RPMI8226 (cell line): ENCODE measurements at places on chromosomes 2 and 18.

DNA sequence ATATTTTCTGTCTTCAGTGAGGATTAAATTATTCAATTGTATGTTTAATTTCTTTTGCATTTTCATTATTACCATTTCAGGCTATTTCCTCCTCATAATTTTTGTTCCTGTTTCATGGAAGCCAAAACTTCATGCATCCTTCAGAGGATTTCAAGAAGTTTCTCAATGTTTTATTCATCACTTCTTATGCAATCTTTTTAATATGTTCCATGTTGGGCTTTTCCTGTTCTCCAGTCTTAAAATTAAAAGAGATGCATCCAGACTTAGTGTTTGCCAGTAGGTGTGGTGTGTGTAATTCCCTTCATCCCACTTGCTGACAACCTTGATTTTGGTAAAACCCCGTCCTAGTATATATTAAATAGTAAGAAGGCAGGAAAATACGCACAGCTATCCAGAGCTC, 190.0 kb downstream of the EN1 start:
- DNase-seq: no peak

- DNase-seq: peak; percentile 11
Observed at GRCh38 chr18:25062720-25063119, 289.2 kb downstream of the ZNF521 start.

DNA sequence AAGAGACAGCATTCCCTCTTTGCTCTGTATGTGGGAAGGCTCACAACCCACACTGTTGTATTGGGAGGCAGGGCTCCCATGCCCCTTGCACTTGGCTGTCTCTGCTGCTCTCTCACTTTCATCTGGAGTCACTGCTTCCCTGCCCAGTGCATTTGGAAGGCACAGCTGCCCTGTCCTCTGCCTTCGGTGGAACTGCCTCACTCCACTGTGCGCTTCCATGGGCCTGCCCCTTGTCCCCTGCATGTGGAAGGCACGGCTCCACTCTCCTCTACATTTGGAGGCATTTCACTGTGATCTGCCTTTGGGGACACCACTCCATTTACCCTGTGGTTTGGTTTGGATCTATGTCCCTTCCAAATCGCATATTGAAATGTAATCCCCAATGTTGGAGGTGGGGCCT, 9.1 kb upstream of the PROM2 start:
- no peak for DNase-seq

DNA sequence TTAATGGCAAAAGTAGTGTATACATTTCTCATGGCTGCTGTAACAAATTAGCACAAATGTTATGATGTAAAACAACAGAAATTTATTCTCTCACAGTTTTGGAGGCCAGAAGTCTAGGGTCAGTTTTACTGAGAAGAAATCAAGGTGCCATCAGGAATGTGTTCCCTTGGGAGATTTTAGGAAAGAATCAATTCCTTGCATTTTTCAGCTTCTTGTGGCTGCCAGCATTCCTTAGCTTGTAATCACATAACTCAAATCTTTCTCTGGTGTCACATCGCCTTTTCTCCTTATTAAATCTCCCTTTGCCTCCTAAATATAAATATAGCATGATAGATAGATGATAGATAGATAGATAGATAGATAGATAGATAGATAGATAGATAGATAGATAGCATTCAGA, 307.0 kb upstream of the REG3G start:
- DNase-seq: no peak

- no peak for DNase-seq
Observed at GRCh38 chr2:132991471-132992045, 321.6 kb upstream of the LYPD1 start.

DNA sequence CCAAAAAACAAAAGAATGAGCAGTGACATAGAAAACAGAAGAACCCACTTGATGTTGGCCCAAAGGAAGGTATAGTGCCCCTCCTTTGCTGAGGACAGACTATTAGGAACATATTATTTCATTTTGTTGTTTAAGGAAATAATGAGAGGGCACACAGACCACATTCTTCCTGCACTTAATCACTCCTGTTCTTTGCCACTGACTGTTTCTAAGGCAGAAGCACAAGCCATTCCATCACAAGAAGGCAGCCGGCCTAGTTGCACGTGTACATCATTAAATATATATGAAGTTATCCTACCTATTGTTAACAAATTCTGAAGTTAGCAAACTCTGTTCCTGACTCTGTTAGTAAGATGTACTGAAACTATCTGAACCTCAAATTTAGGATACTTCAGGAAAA, 110.0 kb downstream of the LNPK start:
- DNase-seq: no peak

- DNase-seq: no peak
Observed at GRCh38 chr2:234795272-234795920, 156.4 kb upstream of the SH3BP4 start.

GRCh38 chr2:129255610-129256313, 723.7 kb upstream of the RAB6C start:
- DNase-seq: no peak

DNA sequence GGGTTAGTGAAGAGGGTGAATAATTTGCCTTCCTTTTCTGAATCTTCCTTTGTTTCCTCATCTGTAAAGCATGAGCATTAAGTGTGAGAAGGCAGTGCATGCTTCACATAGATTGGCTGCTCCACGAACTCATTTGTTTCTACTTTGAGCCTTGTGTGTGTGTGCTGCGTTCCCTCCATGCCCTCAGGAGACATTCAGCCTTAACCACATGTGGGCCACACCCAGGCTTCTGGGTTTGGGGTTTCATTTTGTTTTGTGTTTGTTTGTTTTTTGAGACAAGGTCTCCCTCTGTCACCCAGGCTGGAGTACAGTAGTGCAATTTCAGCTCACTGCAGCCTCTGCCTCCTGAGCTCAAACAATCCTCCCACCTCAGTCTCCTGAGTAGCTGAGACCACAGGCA, 843.3 kb downstream of the GALR1 start:
- DNase-seq: no peak

DNA sequence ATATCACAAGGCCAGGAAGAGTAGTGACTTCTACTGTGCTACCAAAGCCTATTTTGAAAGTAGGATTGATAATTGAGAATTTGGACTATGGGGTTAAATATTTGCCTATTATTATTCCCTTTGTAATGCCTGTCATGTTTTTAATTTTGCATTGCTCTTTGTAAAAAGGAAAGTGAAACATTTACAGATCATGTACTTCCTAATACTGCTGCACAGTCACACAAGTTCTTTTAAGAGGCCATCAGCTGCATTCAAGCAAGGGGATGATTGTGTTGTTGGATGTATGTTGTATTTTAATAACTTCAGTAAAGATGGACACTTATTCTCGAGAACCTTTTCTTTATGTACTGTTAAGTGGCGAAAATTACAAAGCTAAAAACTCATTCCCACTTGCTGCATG, 70.1 kb downstream of the PLEKHA3 start:
- DNase-seq: no peak

GRCh38 chr2:231191896-231192872, 6.2 kb upstream of the ARMC9 start:
- DNase-seq: peak; percentile 22

GRCh38 chr2:123993728-123994323, 31.3 kb upstream of the CNTNAP5 start:
- DNase-seq: peak; percentile 41

DNA sequence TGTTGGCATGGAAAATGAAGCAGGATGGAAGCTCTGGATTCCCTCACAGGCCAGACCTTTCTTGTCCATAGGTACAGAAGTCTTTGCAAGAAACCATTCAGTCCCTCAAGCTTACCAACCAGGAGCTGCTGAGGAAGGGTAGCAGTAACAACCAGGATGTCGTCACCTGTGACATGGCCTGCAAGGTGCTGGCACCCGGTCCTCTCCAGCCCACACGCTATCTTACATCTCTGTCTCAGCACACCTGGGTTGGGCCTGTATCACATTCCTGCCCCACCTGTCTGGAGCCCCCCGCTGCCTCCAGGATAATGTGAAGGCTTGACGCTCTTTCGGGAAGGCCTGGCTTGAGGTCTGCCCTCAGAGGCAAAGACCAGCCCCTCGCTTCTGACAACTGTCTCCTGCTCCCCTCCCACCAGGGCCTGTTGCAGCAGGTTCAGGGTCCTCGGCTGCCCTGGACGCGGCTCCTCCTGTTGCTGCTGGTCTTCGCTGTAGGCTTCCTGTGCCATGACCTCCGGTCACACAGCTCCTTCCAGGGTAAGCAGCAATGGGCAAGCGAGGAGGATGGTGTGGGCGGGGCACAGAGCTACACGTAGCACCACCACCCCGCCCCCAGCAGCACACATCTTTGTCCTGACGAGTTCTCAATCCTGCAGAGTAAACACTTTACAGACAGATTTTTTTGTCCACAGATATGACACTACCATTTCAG, 6.0 kb downstream of the TMEM214 start:
- DNase-seq: no peak

DNA sequence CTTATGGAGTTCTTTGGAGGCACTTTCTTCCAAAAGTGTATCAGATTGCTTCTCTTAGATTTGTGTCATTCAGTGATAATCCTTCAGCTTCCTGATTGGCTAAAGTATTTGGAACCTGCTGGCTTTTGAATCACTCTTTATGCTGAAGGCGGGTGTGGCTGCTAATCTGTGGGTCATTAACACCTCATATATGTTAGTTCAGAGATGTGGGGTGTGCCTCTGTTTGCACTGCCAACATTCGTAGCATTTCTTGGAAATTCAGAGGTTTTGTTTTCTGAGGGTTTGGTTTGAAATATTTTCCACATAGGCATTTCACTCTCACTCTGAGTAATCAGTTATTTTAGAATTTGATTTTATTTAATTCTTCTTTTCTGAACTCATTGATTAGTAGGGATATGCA, 1604.4 kb upstream of the ACVR2A start:
- no peak for DNase-seq

DNA sequence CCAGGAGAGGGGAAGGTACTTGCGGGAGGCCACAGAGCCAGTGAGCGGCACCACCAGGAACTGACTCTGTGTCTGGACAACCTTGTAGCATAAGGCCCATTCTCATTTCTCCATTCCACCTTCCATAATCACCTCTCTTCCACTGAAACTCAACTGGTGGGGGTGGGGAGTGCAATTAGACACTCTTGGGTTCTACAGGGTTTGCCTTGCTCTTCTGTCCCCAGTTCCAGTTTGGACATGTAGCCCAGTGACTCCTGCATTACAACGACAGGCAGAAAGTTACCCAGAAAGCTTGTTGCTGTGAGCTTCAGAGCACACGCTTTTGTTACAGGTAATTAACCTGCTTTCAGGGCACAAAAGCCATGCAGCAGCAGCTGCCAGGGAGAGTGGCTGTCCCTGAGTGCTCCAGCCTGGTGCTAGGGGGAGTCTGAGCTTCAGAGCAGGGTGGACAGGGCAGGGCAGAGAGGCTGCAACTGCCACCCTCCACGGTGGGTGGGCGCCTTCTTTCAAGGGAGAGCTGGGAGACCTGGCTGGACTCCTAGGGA, 65.2 kb downstream of the COPS8 start:
- DNase-seq: no peak

- DNase-seq: no peak
Observed at GRCh38 chr2:43265001-43265400, 38.6 kb upstream of the ZFP36L2 start.

GRCh38 chr2:54722641-54723040, 821 bp upstream of the EML6 start:
- peak; percentile 12 for DNase-seq

DNA sequence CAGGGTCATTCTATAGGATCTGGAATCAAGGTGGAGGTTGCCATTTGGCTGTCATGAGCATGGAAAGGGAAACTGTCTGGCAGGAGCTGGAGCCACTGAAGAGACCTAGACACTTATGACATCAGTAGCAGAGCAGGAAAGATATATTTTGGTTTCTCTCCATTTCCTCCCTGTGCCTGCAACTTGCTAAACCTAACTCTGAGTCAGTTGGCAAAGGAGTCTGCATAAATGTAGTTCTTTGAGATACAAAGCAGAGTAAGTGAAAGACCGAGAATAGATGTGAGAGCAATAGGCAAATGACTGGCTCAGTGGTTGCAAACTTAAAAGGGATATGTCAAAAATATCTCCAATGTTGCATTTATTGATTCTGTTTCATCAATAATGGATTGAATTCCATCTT, 757.7 kb downstream of the KCNJ3 start:
- DNase-seq: no peak

DNA sequence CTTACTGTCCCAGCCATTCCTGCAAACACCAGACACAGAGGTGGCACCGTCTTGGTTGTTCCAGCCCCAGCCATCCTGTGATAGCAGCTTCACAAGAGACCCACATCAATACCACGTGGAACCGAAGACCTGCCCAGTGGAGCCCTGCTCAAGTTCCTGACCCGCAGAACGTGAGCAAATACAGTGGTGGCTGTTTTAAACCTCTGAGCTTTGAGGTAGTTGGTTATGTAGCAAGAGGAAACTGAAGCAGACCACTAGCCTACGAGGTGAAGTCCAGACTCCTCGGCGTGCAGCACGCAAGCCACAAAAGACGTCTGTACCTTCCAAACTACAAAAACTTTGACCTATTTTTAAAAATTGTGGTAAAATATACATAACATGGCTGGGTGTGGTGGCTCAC, 96.1 kb upstream of the ODC1 start:
- no peak for DNase-seq

DNA sequence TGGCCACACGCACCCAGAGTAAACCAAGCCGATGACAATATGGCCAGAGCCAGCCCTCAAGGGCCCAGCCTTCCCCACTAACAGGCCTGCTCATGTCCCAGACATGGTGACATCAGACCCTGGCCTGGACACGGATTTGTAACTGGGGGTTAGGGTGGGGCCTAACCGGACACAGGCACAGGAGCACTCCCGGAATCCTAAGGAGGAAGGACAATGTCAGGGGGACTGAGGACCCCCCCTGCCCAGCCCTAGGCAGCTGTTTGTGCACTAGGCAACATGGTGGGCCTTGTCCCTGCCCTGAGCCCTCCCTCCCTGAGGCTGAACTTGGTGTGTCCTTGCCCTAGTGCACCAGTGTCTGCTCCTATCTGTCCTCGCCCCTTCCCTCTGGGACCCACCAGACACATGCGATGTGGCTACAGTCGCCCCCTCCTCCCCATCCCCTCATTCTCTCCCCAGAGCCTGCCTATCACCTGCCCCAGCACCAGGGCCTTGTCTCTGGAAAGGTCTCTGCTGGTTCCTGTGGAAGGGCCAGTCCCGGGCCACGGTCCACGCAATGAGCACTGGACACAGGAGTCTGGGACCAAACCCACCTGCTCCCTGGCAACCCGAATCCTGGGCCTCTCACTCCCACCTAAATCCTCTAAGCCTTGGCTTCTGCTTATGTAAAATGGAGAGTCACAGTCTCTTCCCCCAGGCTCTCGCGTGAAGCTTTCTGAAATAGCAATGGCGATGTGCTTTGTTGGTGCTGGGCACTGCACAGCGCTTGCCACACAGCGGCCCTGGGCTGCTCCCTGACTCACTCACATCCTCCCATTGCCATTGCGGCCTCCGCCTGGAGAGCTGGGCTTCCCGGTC, 76.5 kb upstream of the RAB6C start:
- no peak for DNase-seq

- no peak for DNase-seq
Observed at GRCh38 chr18:59752666-59753065, 55.4 kb upstream of the CCBE1 start.

DNA sequence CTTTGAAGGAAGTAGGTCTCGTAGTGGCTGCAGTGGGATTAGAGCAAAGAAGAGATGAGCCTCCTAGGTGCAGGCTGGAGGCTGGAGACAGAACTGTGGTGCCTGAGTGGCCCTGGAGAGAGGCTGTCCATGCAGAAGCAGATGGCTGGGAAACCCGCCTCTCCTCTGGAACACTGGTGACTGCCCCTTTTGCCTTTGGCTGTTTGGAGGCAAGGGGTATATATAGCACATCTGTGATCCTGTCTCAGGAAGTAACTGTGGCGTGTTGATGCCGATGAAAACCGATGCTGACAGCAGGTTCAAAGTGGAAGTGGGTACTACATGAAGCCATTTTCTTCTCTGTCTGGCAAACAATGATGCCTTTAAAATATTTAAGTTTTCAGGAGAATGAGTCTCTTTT, 43.5 kb downstream of the SLC9A2 start:
- DNase-seq: no peak
